ENCODE measurements at places on chromosomes 12 and 14. TPM values are rescaled to one million over a fixed set of nuclear protein-coding genes. Genes with fewer than 3 reads are reported as not detected.

- H3K27me3 ChIP-seq, result no peaks in the 10 kb centered on the region
- peaks cover 7% of the 10 kb centered on the region for H3K4me1 ChIP-seq
- H3K27ac ChIP-seq, result no peak overlapping the region
- H3K36me3 ChIP-seq, result peaks cover 26% of the 10 kb centered on the region
- no peak overlapping the region for H3K4me3 ChIP-seq
Observed at GRCh38 chr12:105015543-105015942, 29.4 kb downstream of the NOPCHAP1 start.

GRCh38 chr12:75870878-75871277 is 160.7 kb downstream of the PHLDA1 start:
- no peaks in the 10 kb centered on the region for H3K4me1 ChIP-seq
- H3K27me3 ChIP-seq, result no peaks in the 10 kb centered on the region
- no peak for DNase-seq
- H3K36me3 ChIP-seq, result no peaks in the 10 kb centered on the region
- H3K4me3 ChIP-seq, result no peak overlapping the region

DNA sequence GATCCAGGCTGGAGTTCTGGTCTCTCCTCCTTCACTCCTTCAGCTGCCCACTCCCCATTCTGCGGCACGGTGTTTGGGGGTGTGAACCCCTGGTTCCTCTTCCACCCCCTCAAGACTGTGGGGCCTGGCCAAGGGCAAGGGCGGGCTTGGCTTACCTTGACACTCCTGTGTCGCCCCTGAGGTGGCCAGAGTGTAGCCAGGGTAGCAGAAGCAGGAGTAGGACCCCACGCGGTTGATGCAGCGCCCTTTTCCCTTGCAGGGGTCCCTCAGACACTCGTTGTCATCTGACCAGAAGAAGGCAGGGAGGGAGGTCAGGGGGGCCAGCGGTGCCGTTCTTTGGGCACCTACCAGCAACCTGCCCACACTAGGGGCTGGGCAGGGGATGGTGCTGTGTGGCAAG is 28.2 kb downstream of the ISCA2 start:
- no peak for DNase-seq
- H3K27me3 ChIP-seq, result no peaks in the 10 kb centered on the region
- no peak overlapping the region for H3K27ac ChIP-seq
- H3K4me3 ChIP-seq, result no peak overlapping the region

DNA sequence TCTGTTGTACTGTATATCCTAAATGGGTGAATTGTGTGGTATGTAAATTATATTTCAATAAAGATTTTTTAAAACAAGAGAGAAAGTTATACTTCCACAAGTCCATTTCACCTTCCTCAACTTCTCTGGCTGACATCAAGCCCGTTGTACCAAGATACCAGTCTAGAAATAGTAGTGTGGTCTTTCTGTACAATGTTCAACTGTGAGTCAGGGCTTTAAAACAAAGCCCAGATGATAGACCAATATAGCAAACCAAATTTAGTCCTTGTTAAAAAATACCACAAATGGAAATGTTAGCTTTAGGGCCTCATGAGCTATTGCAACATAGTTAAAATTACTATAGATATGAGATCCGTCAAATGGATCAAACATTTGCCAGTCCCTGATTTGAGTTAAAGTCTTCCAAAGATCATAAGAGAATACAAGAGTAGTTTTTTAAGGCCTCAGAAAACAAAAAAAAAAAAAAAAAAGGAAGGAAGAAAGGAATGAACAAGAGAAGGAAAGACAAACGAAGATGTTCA is 49.0 kb upstream of the EGLN3 start:
- peaks cover 19% of the 10 kb centered on the region for H3K27me3 ChIP-seq
- 0 out of 2 replicates have a peak, but pooled peaks cover 5% of the 10 kb centered on the region for H3K4me1 ChIP-seq
- no peak overlapping the region for H3K4me3 ChIP-seq
- DNase-seq, result no peak
- H3K27ac ChIP-seq, result no peak overlapping the region
- H3K36me3 ChIP-seq, result no peaks in the 10 kb centered on the region

- H3K4me3 ChIP-seq, result no peak overlapping the region
- H3K36me3 ChIP-seq, result no peaks in the 10 kb centered on the region
- no peak for DNase-seq
- H3K4me1 ChIP-seq, result no peaks in the 10 kb centered on the region
- no peak overlapping the region for H3K27ac ChIP-seq
Observed at GRCh38 chr12:96669786-96670185, 180.4 kb downstream of the CFAP54 start.

DNA sequence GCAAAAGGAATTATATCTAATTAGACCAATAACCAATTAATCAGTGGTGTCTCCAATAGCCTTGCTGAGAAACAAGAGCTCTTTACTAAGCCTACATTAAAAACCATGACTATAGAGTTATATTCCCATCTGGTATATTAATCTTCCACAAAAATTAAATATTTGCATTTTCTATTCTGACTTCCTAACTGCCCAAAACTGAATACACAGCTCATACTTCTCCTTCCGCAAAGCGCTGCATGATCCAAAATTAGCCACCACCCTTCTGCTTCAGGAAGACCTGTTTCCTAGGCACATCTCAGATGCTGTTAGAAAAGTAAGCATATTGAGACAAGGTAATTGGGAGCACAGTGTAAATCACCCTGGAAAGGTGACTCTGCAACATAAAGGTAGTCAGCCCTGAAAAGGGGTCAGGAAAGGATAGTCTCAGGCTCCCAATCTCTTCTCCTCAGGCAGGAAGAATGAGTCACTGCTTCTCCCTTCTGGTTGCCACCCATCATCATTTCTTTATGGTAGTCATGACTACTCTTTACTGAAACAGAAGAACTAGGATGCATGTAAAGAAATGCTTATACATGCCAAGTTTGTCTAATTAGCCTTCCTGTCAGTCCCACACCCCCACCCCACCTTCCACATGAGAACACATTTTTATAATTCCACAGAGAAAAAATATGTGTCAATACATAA is 54.3 kb downstream of the PLCZ1 start:
- H3K27me3 ChIP-seq, result no peaks in the 10 kb centered on the region
- 0 out of 2 replicates have a peak, but pooled peaks cover 4% of the 10 kb centered on the region for H3K4me1 ChIP-seq
- no peak overlapping the region for H3K27ac ChIP-seq
- H3K4me3 ChIP-seq, result no peak overlapping the region

DNA sequence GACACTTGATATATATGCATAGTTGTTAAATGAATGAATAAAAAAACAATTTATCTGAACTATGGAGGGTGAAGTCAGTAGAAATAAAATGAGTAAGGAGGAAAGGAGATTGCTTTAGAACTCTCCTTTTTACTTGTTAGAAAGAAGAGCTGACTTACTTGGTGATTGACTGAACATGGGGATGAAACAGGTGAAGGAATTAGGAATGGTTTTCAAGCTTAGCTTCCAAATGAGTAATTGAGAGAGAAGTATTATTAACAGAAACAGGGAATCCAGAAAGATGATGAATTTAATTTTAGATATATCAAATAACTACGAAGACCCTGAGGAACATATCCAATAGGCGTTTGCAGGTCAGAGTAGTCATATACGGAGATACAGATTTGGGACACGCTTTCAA is 33.6 kb upstream of the EMP1 start:
- H3K36me3 ChIP-seq, result no peaks in the 10 kb centered on the region
- no peak overlapping the region for H3K27ac ChIP-seq
- DNase-seq, result no peak
- H3K27me3 ChIP-seq, result no peaks in the 10 kb centered on the region

DNA sequence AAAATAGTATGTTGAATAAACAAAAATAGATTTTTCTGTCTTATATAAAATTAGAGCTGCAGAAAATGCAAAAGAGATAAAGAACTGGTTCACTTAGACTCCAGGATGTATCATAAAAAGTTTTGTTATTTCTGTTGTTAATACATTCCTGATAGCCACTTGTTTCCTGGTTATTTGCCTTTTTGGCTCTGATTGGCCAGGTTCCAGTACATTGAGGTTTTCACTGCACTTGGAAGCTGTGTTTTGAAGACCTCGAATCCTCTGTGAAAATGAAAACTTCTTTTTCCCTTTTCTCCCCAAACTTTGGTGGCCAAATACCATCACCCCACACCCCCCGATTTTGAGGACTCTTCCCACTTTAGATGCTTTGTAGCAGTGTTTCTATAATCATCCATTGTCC is 525.3 kb downstream of the MED13L start:
- peak; percentile 52 for DNase-seq
- no peak overlapping the region for H3K27ac ChIP-seq
- H3K36me3 ChIP-seq, result no peaks in the 10 kb centered on the region
- peaks cover 53% of the 10 kb centered on the region for H3K27me3 ChIP-seq

DNA sequence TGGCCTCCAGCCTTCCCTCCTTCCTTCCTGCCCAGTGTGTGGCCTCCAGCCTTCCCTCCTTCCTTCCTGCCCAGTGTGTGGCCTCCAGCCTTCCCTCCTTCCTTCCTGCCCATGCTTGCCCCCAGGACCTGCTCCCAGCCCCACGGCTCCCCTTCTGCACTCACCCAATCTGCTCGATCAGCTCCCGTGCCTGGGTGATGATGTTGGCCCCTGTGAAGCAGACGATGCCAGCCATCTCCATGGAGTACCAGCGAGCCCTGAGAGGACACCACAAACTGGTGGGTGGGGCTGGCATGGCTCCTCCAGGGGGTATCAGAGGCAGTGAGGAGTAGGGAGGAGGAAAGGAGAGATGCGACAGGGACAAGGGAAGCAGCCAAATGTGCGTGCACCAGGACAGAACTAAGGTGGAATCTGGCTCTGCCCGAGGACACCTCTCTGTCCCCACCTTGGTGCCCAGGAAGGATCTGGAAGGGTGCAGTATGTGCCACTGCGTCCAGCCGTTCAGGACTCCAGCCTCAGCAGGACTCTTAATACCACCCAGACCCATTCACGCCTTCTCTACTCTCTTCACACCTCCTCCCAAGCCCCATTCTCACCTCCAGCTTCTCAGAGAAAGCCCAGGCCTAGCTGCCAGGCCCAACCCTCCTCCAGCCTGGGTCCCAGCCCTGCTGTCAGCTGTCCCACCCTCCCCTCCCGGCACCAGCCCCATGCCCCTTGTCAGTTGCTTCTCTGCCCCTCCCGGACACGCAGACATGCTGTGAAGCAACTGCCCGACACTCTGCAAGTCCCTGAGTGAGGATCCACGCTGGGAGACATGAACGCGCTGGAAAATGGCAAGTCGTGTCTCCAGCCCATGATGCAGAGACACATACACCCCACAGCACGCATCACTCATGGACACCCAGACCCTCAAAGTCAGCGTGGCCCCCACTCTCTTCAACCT is 22.7 kb downstream of the POLE start:
- H3K27ac ChIP-seq, result no peak overlapping the region
- H3K27me3 ChIP-seq, result no peaks in the 10 kb centered on the region
- no peaks in the 10 kb centered on the region for H3K4me1 ChIP-seq

DNA sequence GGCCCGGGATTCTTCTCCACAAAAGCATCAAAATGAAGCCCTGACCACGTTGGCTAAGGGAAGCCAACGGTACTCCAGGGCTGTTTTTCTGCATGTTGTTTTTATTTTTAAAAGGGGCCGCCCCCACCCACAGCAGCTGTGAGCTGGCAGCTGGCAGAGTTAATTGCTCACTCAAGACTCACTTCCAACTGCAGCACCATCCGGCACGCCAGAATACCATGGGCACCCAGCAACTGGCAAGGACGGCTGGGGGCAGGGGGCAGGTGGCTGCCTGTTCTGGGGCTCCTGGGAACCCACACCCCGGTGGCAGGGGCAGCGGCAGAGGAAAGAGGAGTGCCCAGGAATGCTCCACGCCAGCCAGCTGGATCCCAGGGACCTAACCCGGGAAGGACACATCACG is 44.3 kb downstream of the NCOR2 start:
- H3K27ac ChIP-seq, result no peak overlapping the region
- H3K36me3 ChIP-seq, result no peaks in the 10 kb centered on the region
- no peak for DNase-seq
- H3K27me3 ChIP-seq, result no peaks in the 10 kb centered on the region

DNA sequence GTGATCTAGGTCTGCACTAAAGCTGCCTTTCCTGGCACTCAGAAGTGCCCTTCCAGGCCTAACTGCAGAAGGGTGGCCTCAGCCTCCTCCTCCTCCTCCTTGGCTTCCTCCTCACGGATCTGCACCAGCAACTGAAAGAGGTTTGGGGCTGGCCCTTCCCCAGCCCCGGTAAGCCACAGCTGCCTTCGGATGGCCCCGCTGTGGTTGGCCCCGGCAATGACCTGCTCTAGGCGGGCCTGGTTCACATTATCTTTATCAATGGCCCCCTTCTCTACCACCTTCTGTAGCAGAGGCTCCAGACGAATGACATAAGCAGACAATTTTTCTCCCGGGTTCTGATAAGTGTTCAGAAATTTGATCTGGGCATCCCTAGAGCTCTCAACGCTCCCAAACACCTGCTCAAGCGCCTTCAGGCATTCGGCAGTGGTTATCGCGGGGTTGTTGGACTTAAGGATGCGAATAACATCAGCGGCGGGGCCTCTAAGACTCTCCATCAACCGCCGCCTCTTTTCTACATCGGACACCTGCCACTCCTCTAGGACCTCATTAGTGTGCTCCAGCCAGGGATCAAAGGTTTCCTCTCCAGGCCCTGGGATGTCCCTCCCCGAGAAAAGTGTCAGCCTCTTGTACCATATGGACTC is 1.5 kb downstream of the PNMA1 start:
- peaks cover 14% of the 10 kb centered on the region for H3K4me1 ChIP-seq
- peak; percentile 33 for DNase-seq
- H3K36me3 ChIP-seq, result 0 out of 2 replicates have a peak, but pooled peaks cover 2% of the 10 kb centered on the region
- H3K27ac ChIP-seq, result peak overlapping the region; percentile 78
- peak overlapping the region; percentile 99 for H3K4me3 ChIP-seq
- H3K27me3 ChIP-seq, result no peaks in the 10 kb centered on the region

- no peak overlapping the region for H3K4me3 ChIP-seq
- H3K36me3 ChIP-seq, result no peaks in the 10 kb centered on the region
- no peak for DNase-seq
- no peak overlapping the region for H3K27ac ChIP-seq
- peaks cover 5% of the 10 kb centered on the region for H3K27me3 ChIP-seq
Observed at GRCh38 chr14:76768671-76769500, 7.6 kb downstream of the VASH1 start.

GRCh38 chr12:106000382-106001104 is 138.2 kb downstream of the NUAK1 start:
- H3K4me1 ChIP-seq, result peaks cover 29% of the 10 kb centered on the region
- no peak overlapping the region for H3K4me3 ChIP-seq
- no peak overlapping the region for H3K27ac ChIP-seq
- H3K27me3 ChIP-seq, result no peaks in the 10 kb centered on the region
- no peaks in the 10 kb centered on the region for H3K36me3 ChIP-seq
- DNase-seq, result peak; percentile 70

DNA sequence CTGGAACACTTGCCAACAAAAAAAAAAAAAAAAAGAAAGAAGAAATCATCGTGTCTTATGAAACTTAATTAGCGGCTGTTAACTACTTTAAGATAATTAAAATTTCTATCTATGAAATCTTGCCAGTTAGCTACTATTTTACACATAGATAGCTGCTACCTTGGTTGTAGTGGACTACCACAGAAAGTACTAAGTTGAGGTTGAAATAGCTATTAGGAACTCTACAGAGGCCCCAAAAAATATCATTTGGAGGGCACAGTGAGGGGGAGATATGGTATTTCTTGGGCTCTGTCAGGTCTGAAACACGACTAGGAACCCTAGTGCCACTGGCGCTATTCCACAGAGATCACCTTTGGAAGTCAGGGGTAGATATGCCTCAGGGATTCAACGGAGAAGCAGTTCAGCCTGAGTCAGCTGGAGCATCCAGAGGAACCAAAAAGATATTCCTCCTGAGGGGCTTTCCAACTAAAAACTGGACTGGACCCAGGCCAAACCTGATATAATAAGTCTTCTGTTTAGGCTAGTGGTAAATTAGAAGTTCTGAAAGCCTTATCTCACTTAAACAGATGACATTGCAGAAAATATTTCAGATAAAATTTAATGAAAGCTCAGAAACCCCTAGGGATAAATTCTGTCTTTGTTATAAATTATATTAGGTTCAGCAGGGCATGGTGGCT is 126.1 kb downstream of the EPS8 start:
- peak overlapping the region; percentile 13 for H3K4me3 ChIP-seq
- H3K4me1 ChIP-seq, result peaks cover 30% of the 10 kb centered on the region
- no peaks in the 10 kb centered on the region for H3K36me3 ChIP-seq
- peak; percentile 20 for DNase-seq
- peak overlapping the region; percentile 97 for H3K27ac ChIP-seq

CABP1 gene
- not detected for total RNA-seq

AQP2 gene
- total RNA-seq, result not detected

SSPN gene
- total RNA-seq, result 11.9 TPM

FOXN4 gene
- not detected for total RNA-seq

All from PC-3 (cell line).